Lung microvascular endothelial cell (primary cell): ENCODE measurements at places on chromosomes 2 and 18.

DNA sequence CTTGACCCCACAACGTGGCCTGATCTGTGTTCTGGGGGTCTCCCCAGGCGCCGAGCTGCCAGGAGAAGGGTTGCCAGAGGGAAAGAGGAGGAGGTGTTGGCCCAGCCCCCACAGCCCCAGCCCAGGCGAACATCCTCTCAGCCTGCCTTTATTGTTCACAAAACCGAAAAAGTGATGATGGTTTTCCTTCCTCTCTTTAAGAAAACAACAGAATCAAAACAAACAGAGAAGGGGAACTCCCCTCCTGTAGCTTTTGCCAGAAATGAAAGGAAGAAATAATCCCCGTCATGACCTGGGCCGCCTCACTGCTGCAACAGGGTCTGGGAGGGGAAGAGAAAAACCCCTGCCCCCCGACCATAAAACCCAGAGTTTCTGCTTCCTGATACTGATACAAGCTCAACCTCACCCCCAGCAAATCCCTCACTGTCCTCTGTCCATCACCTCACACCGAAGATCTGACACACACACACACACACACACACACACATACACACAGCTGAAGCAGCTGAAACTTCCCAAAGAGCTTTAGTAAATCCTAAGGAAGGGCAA is 52.0 kb downstream of the ZFP36L2 start:
- peak; percentile 91 for DNase-seq

- peak; percentile 12 for DNase-seq
These were observed 16.7 kb upstream of the LAPTM4A start for GRCh38 chr2:20067992-20068584.

DNA sequence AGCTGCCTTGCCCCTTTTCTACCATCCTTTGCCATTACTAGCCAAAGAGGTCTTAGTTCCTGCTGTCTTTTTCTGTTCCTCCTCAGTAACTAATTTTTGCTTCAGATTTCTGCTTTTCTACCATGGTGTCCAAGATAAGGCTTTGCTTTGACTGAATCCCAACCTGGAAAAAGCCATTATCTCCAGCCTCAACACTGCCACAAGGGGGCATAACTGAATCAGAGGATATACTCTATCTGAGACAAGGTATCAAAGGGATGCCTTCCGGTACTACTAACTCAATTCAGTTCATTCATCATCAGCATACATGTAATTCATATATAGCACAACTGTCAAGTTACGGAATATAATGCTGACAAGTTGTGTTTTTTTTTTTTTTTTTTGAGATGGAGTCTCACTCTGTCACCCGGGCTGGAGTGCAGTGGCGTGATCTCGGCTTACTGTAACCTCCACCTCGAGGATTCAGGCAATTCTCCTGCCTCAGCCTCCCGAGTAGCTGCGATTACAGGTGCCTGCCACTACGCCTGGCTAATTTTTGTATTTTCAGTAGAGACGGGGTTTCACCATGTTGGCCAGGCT is 11.4 kb downstream of the OSGEPL1 start:
- peak; percentile 45 for DNase-seq

DNA sequence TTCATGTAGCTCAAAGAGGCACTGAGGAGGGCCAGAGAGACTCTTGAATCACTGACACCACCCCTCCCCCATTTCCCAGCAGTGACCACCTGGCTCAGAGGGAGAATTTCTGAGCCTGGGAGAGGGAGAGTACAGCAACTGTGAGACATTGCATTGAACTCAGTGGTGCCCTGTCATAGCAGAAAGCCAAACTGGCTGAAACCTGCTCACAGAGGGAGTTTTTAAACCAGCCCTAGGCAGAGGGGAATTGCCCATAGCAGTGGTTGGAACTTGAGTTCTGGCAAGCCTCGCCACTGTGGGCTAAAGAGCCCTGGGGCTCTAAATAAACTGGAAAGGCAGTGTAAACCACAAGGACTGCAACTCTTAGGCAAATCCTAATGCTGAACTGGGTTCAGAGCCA is 243.1 kb downstream of the ADCYAP1 start:
- no peak for DNase-seq

GRCh38 chr2:215765729-215766360 is 247.5 kb downstream of the MREG start:
- DNase-seq, result no peak

- DNase-seq, result no peak
These were observed 11.7 kb upstream of the CHMP1B start for GRCh38 chr18:11839556-11839955.

- DNase-seq, result no peak
These were observed 141.0 kb downstream of the UXS1 start for GRCh38 chr2:106053116-106053515.

- DNase-seq, result no peak
These were observed 58.0 kb downstream of the TMEM163 start for GRCh38 chr2:134660626-134661402.

DNA sequence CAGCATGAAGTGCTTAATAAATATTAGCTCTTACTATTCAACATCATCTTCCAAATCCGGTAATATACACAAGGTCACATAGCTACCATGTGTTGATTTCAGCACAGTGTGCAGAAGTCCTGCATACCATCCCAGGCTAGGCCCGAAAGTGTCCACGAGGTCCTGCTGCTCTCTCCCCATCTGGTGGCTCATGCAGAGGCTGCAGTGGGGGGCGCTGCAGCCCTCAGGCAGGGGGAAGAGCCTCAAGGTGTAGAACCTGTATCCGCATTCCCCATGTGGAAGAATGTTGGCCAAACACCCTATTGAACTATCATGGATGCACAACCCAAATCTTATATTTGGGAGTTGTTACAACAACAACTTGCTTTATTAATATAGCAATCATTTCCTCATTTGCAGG is 88.5 kb downstream of the ST6GAL2 start:
- DNase-seq, result no peak

GRCh38 chr2:24328010-24328409 is 32.3 kb downstream of the ITSN2 start:
- no peak for DNase-seq

DNA sequence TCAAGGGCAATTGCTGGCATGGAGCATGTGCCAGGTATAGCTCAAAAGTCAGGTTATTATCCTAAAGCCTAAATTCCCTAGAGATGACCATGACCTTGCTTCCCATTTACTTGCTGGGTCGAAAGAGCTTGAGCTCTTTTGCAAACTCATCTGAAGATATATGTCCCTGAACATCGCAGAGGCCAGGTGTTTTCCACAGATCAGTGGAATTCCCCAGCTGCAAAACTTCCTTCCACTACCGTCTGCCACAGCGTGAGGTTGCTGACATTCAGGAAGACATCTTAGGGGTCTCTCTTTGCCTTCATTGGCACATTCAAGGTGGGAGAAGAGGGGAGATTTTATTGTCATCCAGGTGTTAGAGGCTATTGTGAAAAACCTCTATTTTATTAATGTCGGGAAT is 171.0 kb downstream of the MIB1 start:
- DNase-seq, result no peak

GRCh38 chr2:231819447-231820042 is 33.3 kb downstream of the COPS7B start:
- DNase-seq, result no peak

- DNase-seq, result no peak
These were observed 71.4 kb upstream of the THSD7B start for GRCh38 chr2:136693966-136694365.

- peak; percentile 48 for DNase-seq
These were observed 71.3 kb upstream of the PID1 start for GRCh38 chr2:229342376-229342775.

DNA sequence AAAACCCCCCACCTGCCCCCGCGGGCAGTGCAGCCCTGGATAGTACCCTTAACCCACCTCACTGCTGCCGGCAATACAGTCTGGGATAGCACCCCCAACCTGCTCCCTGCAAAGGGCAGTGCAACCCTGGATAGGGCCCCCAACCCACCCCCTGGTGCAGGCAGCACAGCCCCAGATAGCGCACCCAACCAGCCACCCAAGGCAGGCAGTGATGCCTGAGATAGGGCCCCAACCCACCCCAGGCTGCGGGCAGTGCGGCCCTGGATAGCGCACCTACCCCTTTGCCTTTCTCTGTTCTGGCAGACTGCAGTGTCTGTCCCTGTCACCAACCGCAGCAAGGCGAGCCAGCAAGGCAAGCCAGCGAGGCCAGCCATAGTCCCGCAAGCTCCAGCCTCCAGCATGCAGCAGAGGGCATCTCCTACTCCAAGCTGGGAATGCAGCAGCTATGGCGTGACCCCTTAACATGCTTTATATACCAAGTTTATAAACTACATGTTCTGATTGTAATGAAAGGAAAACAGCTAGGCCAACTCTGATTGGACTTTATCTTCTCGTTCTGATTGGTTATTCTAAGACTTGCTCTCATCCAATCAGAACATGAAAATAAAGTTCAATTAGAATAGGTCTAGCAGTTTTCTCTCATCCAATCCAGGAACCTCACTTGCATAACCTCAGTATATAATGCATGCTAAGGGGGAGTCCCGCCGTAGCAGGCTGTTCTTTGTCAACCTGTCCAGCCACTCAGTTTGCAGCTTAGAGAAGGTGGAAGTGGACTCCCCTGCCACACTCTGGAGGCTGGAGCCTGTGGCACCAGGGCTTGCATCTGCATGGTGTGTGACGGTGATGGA is 34.1 kb upstream of the ANKRD62 start:
- DNase-seq, result no peak

- DNase-seq, result peak; percentile 31
These were observed 36.2 kb downstream of the WIPF1 start for GRCh38 chr2:174561283-174561971.

- DNase-seq, result no peak
These were observed 43.8 kb upstream of the CYP26B1 start for GRCh38 chr2:72191441-72191840.

DNA sequence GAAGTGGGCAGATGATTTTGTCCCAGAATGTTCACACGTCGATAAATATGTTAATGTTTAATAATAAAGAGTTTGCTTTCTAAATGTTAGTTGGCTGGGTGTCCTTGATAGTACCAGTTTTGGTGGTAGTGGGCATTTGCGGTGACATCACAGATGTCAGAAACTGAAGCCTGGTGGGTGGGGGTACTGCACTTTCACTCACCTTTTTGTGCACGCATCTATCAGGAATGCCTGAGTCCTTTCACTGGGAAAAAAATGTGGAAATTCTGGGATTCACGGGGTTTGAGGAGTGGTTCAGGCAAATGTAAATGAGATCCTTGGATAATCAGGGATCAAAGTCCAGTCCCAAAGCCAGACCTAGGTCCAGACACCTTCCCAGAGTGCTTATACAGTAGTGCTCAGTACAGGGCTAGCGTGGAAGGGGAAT is 3.2 kb downstream of the EPAS1 start:
- DNase-seq, result no peak

GRCh38 chr2:73043276-73043675 is 28.2 kb downstream of the SFXN5 start:
- DNase-seq, result peak; percentile 14

- no peak for DNase-seq
These were observed 206.0 kb upstream of the PARD3B start for GRCh38 chr2:204339212-204339715.

- peak; percentile 77 for DNase-seq
These were observed 65.9 kb upstream of the NFATC1 start for GRCh38 chr18:79329786-79330185.

GRCh38 chr2:9761577-9761976 is 81.7 kb upstream of the TAF1B start:
- no peak for DNase-seq

GRCh38 chr2:52335727-52336126 is 1303.8 kb upstream of the NRXN1 start:
- no peak for DNase-seq

- DNase-seq, result no peak
These were observed 12.9 kb downstream of the CD226 start for GRCh38 chr18:69934601-69935265.

DNA sequence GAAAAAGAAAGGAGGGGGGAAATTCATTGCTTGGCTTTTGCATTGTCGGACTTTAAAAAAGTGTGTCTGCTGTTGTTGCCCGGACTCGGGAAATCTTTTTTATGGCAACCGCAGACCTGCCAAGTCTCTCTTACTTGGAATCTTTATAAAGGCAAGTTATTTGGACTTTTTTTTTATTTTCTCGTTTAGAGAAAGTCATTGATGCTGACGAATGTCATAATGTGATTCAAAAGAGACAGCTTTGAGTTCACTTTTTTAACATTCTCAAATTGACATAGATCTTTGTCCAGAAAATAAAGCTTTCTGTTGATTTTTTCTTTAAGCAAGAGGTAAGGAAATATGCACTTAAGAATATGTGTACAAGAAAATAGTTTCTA is 651 bp upstream of the ZNF521 start:
- DNase-seq, result no peak

GRCh38 chr2:195343540-195343939 is 313.5 kb upstream of the SLC39A10 start:
- no peak for DNase-seq

- DNase-seq, result no peak
These were observed 24.4 kb upstream of the ACTG2 start for GRCh38 chr2:73868204-73868978.

GRCh38 chr18:21099442-21099841 is 12.2 kb downstream of the ROCK1 start:
- no peak for DNase-seq

DNA sequence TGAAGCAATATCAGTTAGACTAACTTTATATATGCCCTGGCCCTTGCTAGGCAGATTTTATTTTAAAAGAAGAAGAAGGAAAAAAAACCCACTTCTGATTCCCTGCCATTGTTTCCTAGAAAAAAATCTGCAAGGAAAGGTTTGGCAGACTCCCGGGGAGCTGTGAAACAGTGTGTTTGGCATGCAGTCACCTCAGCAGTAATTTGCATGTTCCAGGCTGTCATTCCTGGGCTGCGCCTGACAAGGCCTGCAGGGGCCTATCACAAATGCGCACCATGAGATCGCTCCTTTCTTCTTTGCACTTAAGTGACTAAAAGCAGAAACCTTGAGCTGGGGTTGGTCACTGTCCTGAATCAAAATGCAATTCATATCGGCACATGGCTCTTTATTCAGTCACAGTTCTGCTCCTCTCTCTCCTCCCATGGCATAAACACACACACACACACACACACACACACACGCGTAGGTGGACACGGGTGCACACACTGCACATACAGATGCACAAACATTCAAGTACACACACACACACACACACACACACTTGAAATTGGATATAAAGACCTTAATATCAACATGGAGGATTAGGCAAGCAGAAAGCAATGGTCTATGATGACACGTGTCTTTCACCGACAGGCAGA is 172.8 kb downstream of the MYT1L start:
- no peak for DNase-seq

- no peak for DNase-seq
These were observed 38.2 kb downstream of the PLEKHM3 start for GRCh38 chr2:207987025-207987716.
